Fibroblast of skin of left quadriceps (primary cell): ENCODE measurements at places on chromosomes 5 and 9.

DNA sequence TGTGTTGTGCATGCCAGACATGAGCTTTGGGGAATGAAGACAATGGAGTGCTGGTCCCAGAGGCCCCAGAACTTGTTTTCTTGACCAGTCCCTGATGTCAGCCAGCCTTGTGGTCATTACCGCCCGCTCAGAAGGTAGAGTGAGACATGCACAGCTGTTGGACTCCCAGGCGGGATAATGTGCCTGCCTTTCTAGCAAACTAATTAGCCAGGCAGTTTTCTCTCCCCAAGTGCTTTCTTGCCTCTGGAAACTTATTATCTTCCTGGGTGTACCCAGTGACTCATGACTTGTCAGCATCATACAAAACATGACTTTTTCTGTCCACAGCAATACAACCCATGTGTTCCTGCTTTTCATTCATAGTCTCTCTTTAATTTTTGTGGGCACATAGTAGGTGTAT lies 131.1 kb downstream of the RMI1 start:
- no peak for DNase-seq

DNA sequence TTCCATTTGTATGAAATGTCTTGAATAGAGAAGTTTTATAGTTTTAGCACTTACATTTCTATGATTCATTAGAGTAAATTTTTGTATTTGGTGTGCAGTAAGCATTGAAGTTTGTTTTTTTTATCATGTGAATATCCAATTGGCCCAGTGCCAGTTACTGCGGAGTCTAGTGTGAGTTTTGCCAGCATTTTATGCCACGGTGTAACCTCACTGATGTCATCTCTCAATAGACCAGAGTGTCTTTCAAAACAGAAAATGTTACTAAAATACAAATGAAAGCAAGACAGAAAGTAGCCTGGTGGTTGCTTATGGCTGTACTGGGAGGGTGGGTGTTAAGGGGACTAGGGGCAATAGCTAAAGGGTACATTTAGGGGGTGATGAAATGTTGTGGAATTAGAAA lies 62.8 kb downstream of the IPPK start:
- DNase-seq, result peak; percentile 49

DNA sequence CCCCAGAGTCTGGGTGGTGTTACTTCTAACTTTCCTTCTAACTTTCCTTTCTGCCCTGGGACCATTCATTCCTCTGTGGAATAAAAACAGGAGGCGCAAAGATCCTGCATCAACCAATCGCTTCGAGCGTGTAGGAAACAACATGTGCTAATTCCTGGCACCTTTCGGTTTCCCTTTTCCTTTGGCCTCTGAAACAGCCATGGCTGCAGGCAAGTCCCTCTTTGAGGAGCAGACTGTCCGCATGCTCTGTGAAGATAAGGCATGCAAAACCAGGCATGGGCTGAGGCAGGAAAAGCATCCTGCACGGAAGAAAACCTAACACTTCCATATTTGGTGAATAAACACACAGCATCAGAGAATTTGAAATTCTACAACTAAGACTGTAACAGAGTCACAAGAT lies 128.3 kb downstream of the HSD17B3 start:
- DNase-seq, result no peak

- DNase-seq, result peak; percentile 77
These were observed 59.5 kb upstream of the PCA3 start for GRCh38 chr9:76704593-76705204.

DNA sequence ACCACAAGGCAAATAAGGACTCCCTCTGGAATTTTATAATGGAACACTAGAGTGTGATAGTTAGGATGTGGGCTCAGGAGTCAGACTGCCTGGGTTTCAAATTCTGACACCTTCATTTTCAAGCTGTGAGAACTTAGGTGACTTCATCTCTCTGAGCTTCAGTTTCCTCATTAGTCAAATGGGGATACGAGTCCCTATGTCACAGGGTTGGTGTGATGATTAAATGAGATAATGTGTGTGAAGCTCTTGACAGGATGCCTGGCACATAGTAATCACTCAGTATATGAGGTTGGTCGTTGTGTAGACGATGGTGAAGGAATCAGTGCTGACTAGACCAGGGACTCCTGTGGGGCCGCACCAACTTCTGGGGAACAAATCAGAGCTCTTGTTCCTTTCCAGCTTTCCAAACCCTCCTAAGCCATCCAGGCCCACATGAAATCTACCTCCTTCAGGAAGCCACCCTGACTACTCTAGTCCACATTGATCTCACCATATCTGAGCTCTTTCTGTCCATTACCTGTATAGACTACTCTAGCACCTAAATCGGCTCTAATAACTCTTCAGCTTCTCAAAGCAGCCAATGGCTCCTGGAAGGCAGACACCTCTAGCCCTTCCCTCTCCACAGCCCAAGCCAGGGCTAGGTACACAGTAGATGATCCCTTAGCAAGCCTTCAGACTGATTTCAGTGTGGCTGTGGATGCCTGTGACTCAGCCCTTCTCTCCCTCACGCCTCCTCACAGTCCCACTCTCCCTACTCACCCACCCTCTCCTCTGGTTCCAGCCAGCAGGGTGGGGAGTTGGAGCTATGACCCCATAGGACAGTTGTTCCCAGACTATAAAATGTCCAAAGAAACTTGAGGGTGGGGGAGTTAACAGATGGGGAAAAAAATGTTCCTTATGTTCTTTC lies 2.5 kb upstream of the TCF7 start:
- no peak for DNase-seq

DNA sequence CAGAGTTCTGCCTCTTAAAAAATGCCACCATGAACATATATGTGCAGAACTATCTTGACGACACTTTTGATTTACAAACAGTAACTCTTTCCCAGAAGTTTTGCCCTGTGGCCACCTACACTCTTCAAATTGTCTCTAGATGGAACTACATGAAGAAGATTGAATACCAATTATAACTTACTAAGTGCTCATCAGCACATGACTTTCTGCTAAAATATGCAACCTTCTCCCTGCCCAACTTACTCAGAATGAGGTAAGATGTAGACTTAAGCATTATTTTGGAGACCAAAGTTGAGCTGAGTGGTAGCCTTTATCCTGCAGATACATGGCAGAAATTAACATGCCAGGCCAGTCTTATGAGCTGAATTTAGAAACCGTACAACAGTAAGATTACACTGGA lies 105.4 kb downstream of the SEMA5A start:
- peak; percentile 51 for DNase-seq

DNA sequence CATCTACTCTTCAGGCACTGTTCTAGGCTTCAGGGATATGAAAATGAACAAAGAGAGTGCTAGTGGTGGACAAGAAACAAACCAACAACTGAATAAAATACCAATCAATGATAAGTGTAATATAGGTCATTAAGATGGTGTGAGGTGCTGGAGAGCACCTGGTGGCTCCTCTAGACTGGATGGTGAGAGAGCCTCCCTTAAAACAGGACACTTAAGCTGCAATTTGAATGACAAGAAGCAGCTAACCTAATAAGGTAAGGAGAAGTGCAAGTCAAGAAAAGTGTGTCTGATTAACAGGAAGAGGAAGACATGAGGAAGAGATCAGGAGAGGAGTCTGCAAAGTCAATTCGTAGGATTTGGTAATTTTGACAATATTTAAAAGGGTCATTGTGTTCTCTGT lies 23.1 kb downstream of the JAKMIP2 start:
- no peak for DNase-seq

DNA sequence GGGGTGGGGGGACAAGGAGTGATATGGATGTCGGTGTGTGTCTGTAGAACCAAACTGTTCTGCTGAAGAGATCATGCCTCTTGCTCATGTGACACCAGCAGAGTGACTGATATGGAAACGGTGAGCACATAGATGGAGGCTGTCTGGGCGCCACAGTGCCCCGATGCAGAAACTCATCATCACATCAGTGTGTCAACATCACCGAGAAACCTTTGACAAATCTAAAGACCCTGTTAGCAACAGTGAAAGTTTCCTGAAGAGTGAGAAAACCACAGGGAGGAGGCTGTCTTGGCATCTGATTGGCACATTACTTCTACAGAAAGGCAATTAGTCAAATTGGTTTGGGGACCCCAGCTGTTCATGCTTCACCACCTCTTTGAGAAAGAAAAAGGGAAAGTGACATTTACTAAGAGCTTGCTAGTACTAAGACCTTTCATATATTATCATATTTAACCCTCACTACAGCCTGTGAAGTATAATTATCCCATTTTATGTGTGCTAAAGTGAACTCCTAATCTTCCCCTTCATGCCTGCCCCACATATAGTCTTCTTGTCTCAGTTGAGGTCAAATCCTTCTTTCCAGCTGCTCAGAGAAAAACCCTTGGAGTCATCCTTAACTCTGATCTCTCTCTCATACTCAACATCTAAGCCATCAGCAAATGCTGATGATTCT lies 25.6 kb downstream of the CSF2 start:
- no peak for DNase-seq

DNA sequence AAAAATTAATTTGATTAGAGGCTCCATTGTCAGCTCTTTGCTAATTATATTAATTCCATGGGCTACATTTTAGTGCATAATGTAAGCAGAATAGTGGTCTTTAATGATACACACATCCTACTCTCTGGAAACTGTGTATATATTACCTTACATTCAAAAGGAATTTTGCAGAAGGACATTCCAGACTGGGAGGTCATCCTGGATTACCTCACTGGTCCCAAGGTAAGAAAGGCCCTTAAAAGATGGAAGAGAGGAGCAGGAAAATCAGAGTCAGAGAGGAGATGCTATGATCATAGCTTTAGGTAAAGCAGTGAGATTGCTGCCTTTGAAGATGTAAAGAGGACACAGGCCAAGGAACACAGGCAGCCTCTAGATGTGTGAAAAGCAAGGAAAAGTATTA lies 1180.8 kb downstream of the CDH12 start:
- DNase-seq, result no peak

- DNase-seq, result no peak
These were observed 186.1 kb downstream of the GNA14 start for GRCh38 chr9:77462066-77462465.

DNA sequence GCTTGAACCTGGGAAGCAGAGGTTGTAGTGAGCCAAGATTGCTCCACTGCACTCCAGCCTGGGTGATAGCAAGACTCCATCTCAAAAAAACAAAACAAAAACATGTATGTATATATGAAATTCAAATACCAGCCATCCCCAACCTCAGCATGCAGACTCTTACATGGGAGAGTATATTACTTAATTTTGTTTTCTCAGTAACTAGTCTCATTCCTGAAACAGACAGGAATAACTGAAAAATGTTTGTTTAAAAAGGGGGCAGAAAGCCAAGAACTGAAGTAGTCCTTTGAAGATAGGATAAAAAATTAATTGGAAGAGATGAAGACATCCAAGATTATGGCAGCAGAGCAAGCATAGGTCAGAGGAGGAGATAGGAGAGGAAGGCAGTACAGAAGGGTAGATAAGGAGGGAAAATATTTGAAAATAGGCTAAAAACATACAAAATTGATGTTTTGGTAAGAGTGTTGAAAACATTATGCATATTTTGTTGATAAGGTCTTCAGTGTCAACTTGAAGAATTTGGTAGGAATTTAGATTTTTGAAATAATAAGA lies 309.9 kb downstream of the MAT2B start:
- no peak for DNase-seq

DNA sequence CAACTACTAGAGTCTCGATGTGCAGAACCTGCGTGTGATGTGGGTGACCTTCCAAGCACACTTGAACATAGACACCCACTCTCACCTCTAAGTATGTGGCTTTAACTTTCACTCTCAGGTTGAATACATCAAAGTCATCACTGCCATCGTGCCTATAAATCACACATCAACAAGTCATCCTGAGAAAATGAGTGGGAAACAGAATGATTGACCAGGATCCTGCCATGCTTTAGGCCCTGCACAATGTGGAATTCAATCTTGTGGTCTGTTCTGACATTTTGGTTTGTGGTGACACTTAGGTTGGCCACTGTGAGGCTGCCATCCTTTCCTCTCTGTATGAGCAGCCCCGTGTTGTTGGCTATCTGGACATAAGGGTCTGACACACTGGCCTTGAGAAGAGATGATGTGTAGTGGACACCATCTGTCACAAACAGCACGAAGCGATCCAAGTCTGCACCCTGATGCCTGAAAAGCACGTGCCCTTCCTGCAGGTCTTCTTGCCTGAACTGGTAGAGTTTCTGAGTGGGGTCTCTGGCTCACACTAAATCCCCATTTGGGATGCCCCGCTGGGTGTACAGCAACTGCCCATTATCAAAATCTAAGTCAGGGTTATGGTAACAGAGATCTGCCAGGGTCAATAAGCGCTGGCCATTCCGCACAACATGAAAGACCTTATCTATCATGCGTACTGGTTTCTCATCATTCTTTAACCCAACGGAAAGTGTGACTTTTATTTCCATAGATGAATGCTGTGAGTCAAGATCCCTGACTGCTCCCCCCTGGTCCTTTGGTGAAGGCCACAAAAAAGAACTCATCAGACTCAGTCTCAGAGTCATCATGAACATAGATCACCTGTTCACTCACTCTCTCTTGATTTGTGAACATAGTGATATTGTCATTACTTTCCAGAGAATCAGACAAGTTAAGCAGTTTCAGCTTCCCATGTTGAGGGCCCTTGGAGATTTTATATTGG lies 116.6 kb downstream of the ESM1 start:
- no peak for DNase-seq

DNA sequence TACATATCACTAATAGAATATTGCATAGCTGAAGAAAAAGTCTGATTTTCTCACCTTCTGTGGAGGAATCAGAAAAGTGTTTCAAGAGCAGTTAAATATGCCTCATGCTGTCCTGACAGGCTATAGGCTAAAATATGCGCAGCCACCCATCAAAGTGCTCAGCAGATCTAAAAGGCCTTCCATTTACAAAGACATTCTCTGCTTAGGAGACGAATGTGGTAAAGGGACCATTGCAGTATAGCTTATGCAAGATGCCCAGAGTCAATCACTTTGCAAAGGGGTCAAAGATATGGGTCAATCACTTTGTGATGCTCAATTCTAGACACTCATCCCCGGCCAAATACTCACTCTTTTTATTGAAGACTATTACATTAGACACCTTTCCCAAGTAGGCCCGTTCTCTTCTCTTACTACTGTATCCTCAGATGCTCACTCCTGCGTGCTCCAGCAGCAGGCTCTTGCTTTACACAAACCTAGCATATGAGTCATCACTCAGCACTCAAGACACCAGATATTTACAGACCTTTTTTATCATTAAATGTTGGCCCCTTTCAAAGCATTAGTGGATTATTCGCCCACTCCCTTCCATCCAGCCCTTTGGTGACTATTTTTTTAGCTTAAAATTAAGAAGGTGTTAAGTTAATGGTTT lies 568.2 kb upstream of the CDH18 start:
- peak; percentile 5 for DNase-seq

GRCh38 chr5:113984928-113985327 lies 376.9 kb upstream of the KCNN2 start:
- no peak for DNase-seq

- no peak for DNase-seq
These were observed 11.1 kb downstream of the TGFBR1 start for GRCh38 chr9:99116003-99116411.

- peak; percentile 28 for DNase-seq
These were observed 26.3 kb downstream of the FAF2 start for GRCh38 chr5:176474476-176474875.

GRCh38 chr5:14006823-14007520 lies 62.5 kb upstream of the DNAH5 start:
- no peak for DNase-seq

- DNase-seq, result no peak
These were observed at the start of gene SLC6A7 for GRCh38 chr5:150189728-150190502. SLC6A7 (plus strand) TSS chr5:150190062; CDS start chr5:150190328, 266 bp downstream.
